Renal pelvis (tissue), 12 donors: ENCODE measurements at places on chromosomes 13 and 19.
A peak's percentile ranks its signal among the peaks of the same experiment; 100 is the strongest.

- no peak for DNase-seq
These were observed 538 bp downstream of the ZNF428 start for GRCh38 chr19:43618921-43619261.

GRCh38 chr13:63497601-63498000 lies 2082.0 kb upstream of the PCDH20 start:
- no peak for DNase-seq

DNA sequence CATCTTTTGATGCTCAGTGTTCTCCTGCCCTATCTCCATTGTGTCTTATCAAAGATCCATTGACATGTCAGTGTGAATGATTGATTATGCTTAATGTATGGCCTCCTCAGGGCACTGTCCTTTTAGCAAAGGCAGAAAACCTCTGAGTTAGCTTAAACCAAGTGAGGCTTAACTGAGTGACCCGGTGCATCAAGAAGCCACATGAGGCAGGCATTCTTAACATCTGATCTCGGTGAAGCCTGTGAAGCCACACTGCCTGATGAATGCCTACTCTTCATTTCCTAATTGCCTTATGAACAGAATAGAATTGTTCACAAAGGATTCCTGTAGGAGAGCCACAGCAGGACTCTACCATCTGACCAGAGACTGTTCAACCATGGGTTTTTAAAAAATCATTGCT lies 168.1 kb upstream of the SOX21 start:
- DNase-seq: no peak

GRCh38 chr13:114130837-114131582 lies 1.4 kb downstream of the RASA3 start:
- peak; percentile 65 for DNase-seq

- DNase-seq: no peak
These were observed 198.1 kb upstream of the CSNK1A1L start for GRCh38 chr13:37303606-37304005.

DNA sequence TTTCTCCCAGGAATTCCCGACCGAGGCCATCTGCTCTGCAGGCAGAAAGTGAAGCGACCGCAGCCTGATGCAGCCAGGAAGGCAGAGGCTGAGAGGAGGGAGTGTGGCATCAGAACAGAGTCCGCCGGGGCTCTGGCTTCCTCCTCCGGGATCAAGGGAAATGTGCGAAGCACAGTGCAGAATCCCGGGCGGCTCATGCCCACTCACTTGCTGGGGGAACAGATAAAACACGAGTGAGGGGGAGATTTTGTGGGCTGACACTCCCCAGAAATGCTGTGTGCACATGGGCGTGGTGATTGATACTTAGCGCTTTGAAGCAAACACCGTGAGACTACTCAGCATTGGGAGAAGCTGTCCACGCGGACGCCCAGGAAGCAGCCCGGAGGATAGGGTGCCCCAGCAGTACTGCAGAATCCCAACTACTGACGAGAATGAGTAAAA lies 75.3 kb upstream of the POMP start:
- DNase-seq: no peak

DNA sequence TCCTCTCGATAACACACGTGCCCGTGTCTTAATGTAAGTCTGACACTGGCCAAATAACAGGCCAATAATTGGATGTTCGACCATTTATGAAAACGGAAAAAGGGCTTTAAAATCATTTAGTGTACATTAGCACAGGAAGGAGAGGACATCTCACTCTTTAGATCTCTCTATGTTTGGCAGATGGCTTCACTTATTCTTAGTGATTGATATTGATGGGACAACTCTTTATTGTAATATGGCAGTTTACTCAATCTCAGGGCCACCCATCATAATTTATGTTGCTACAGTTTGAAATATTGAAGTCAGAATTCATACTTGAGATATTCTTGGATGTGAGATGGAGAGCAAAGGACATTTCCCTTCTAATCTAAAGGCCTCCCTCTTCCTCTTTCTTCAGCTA lies 430.7 kb upstream of the ARGLU1 start:
- DNase-seq: no peak

- DNase-seq: no peak
These were observed 2.0 kb upstream of the GATAD2A start for GRCh38 chr19:19403373-19403901.

DNA sequence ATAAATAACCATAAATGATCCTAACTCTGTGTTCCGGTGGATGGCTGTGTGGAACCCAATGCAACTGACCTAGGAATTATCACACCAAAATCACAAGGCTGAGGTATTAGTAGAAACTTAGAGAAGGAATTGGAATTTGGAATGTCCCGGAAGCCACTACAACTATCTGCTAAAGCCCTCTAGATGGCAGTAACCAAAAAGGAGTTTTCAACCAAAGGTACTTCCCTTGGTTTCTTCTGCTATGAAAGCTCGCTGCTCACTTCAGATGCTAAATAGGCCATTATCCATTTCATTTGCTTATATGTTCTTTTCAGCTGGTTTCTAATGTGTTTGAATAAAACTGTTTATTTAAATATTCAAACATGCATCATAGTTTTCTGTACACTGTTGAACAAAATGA lies 1589.1 kb upstream of the SPRY2 start:
- peak; percentile 17 for DNase-seq

DNA sequence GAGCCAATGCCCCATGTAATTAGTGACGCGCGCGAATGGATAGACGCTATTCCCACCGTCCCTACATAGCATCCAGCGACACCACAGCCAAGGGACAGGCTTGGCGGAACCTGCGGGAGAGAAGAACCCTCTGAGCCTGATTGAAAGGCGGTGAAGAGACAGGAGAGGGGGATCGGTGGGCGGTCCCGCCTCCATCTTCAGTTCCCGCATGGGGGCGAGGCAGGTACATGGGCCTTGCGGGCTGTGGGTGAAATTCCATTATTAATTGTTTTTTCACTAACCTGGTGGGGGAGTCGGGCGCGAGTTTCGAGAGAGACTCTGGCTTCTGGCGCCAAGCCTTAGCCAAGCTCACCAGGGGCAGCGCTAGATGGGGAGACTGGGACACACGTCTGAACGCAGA lies 8.4 kb upstream of the TEX101 start:
- DNase-seq: no peak

GRCh38 chr13:93116809-93117208 lies 109.8 kb upstream of the GPC6 start:
- no peak for DNase-seq

- no peak for DNase-seq
These were observed 13.5 kb downstream of the IL17D start for GRCh38 chr13:20716951-20717350.

GRCh38 chr13:80339912-80340650 lies 845 bp downstream of the SPRY2 start:
- DNase-seq: no peak

GRCh38 chr19:11345122-11345803 lies 805 bp downstream of the TMEM205 start:
- no peak for DNase-seq

- peak; percentile 14 for DNase-seq
These were observed 72.7 kb downstream of the ZNF254 start for GRCh38 chr19:24159707-24160106.

GRCh38 chr13:113786262-113786841 lies 27.3 kb downstream of the TMEM255B start:
- DNase-seq: no peak

DNA sequence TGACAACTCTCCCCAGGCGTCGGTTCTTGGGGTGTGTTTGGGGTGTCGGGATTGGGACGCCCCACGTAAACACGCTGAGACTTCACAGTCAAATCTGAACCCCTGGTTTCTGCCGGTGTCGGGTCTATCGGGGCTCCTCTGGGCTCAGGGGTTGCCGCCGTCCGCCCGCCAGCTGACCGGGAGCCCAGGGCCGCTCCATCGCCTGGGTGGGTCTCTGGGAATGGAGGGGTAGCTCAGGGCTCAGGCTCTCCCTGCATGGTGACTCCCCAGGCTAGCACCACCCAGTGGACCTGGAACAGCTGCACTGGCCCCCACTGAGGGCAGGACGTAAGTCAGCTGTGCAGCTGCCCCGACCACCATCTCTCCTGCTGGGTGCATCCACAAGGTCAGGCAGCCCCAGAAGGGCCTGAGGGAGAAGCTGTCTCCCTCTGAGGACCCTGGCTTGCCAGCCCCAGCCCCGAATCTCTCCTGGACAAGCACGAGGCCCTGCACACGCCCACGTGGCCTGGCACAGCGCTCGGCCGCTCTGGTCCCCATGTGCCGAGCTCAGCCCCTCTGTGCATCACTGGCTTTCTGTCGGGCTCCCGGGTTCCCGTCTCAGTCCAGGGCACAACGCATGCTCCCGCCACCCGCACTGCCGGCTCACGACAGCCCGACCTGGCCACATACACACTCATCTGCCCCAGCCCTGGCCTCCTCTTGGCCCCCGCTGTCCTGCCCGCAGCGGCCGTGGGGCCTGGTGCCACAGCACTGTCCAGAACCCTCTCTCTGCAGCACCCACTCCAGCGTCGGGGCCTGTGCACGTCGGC lies 6.1 kb downstream of the RNF126 start:
- DNase-seq: no peak

DNA sequence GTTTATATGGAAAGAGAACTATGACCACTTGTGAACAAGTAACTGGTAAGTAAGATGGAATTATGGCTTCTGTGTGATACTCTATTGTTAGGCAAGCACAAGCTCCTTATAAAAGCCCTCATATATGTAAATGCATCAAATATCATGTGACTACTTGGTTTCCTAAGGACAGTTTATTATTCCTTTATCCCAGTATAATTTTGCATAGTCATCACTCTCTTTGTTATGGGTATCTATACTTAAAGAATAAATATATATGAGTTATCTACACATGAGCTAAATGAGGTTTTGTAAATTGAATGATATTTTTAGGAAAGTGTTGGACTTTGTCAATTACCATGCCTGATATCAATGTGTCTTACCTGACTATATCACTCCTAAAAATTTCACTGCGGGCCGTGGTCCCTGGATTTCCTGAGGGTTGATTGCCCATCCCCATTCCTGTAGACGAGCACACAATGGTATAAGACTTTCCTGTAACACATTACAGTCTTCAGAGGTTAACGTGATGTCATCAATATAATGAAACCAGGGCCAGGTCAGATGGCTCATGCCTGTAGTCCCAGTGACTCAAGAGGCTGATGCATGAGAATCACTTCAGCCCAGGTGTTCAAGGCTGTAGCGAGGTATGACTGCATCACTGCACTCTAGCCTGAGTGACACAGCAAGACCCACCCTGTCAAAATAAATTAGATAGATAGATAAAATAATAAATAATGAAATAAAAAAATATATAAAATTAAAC lies 20.7 kb downstream of the ZNF844 start:
- DNase-seq: no peak

DNA sequence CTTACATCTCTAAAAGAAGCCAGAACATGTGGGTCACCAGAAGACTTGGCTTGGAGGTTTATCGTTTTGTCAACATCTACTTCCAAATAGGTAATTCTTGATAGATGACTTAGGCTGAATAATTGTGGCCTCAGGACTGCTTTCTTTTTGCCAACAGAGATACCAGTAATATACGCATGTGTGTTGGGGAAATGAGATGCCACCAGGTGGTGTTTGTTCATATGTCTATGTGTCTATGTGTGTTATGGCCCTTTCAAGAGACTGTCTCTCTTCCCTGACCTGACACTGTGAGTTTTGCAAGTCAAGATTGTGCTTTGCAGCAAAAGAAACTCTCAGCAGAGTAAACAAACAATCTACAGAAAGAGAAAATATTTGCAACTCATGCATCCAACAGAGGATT lies 31.6 kb upstream of the METTL21C start:
- DNase-seq: no peak

DNA sequence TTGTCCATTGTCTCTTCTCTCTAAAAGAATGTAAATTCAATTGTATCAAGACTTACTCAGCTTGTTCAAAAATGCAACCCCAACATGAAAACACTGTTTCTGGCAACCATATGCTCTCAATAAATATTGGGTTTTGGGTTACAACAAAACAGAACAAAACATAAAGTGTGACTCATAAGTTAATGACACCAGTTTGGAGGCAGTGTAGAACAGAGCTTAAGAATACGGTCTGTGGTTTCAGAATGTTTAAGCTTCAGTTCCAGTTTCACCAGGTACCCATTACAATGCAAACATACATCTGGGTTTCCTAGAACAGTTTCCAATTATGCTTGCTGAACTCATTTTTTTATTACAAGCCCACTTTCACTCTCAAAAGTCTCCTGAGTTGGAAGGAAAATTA lies 285.8 kb upstream of the PCDH9 start:
- no peak for DNase-seq

- no peak for DNase-seq
These were observed 6.9 kb downstream of the PNKP start for GRCh38 chr19:49860336-49861102.

DNA sequence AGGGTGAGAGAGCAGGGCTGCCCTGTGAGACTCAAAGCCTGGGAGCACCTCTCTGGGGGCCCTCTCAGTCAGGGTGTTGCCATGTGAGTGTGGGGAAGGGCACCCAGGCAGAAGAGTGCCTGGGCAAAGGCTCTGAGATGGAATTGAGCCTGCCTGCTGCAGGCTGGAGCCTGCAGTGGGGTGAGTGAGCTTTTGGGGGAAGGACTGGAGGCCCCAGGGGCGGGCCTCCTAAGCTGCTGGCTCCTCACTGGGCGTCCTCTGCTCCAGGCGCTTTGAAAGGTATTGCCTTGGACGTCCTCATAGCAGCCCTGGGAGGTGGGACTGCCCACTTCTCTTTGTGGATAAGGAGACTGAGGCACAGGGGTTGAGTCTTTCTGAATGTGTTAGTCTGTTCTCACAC lies 60.3 kb downstream of the ARHGEF7 start:
- DNase-seq: no peak

DNA sequence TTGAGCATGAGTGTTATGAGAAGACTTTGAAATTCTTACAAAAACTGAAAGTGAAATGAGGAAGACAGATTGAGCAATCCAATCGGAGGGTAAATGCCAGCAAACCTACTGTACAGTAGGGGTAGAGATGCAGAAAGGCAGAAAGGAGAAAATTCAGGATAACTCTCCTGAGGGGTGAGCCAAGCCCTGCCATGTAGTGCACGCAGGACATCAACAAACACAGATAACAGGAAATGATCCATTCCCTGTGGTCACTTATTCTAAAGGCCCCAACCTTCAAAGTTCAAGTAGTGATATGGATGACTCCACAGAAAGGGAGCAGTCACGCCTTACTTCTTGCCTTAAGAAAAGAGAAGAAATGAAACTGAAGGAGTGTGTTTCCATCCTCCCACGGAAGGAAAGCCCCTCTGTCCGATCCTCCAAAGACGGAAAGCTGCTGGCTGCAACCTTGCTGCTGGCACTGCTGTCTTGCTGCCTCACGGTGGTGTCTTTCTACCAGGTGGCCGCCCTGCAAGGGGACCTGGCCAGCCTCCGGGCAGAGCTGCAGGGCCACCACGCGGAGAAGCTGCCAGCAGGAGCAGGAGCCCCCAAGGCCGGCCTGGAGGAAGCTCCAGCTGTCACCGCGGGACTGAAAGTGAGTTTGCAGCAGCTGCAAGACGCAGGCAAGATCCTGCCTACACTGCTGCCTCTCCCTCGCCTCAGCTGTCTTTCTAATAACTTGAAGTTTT lies at the start of gene TNFSF13B:
TSS of gene TNFSF13B (plus strand) at position 118 of the 728 bp plus-strand sequence. CDS start at position 296, 178 bp downstream.
- DNase-seq: no peak
